ENCODE measurements at places on chromosomes 4 and X.

DNA sequence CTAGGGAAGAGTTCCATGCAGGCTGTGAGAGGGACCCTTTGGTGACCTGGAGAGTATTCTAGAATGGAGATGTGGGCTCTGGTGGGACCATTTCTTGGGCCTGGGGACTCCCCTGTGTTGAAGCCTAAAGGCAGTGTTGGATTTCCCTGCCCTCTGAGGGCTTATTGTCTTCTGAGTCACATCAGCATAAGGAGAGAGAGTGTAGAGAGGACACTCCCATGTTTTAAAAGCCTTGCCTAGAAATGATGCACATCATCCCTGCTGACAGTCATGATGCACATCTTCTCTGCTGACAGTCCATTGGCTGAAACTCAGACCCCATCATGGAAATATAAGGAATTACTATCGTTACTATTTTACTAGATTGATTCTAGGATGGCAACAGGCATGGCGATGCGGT, 51.9 kb downstream of the FAM114A1 start:
- DNase-seq = no peak

DNA sequence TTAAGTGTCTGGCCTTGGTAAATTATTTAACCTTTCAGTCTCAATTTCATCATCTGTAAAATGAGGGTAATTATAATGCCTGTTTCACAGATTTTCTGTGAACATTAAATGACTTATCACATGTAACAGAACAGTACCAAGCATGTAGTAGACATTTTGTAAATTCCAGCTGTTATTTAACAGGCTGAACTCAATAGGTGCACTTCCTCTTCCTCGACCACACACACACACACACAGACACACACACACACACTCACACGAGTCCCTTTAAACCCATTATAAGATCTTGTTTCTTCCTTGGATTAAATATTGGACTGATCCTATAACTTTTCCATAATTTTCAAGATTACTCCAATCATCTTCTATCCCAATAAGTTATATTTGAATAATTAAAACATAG, 53.4 kb upstream of the COL25A1 start:
- no peak for DNase-seq

GRCh38 chr4:7337196-7338058, 97.3 kb downstream of the PSAPL1 start:
- DNase-seq = no peak

DNA sequence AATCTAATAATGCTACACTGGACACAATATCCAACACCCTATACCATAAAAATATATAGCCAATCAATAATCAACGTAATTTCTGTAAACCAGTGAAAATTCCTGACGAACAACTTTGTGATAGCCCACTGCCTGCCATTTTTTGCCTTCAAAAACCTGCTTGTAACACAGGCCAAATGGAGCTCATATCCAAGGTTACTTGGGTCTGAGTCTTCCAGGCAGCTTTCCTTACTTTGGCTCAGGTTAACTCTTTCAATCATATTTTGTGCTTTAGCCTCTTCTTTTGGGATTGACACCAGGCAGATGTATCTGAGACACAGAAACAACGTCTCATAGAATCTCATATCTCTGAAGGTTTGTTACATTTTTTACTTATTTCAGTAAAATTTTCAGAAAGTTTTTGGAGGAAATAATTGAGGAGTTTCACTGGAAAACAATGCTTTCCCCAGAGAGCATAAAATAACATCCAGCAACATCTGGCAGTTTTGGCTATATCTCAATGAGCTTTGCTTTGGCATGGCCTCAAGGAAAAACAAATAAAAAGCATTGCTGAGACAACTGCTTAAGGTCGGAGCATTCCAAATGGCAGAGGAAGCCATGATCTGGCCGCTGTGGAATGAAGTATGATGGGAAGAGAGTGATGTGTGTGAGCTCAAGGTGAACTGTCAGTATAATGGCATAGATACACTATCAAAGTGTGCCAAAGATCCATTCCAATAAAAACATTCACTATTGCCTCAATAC, 162.9 kb upstream of the SPIN4 start:
- DNase-seq = no peak

- DNase-seq = no peak
These were observed 14.8 kb upstream of the PPARGC1A start for GRCh38 chr4:23904639-23905071.

- DNase-seq = no peak
These were observed 405.5 kb upstream of the NR3C2 start for GRCh38 chr4:148847544-148848255.

DNA sequence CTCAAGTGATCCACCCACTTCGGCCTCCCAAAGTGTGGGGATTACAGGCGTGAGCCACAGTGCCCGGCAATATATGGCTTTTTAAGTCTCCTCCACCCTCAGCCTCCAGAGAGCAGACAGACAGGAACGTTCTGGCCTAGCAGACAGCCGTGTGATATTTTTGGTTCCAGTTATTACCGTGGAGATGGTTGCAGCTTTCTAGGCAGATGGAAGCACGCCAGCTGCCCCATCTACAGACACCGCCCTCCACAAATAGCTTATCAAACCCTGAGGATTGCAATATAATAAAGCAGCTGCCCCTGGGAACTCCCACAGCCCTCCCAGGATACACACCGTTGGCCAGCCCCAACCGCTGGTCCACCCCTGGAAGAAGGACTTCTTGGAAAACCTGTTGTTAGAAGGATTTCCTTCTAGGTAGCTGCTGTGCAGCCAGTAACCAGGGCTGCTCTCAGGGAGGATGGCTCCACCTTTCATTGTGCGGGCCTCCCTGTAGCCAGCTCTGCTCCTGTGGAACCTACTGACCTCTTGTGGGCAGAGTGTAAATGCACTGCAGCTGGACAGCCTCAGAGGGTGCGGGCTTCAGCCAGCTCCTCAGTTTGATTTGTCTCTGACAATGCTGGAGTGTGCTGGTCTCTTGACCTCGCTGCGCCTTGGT, 44.0 kb downstream of the SLC25A5 start:
- no peak for DNase-seq

- DNase-seq = no peak
These were observed 30.3 kb downstream of the TLR10 start for GRCh38 chr4:38752372-38752940.

GRCh38 chr4:3385711-3386420, 55.9 kb upstream of the HGFAC start:
- no peak for DNase-seq

DNA sequence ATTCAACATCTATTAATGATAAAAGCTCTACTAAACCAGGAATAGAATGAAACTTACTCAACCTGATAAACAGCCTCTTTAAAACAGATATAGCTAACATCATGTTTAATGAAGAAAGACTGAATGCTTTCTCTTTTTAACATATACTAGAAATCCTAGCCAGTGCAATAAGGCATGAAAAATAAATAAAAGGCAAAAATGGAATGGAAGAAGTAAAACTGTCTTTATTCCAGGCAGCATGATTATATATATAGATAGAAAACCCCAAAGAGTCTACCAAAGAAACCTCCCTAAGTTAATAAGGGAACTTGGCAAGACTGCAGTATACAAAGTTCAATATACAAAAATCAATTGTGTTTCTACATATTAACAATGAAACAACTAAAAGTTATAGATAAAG, 25.5 kb downstream of the WDFY3 start:
- DNase-seq = no peak

DNA sequence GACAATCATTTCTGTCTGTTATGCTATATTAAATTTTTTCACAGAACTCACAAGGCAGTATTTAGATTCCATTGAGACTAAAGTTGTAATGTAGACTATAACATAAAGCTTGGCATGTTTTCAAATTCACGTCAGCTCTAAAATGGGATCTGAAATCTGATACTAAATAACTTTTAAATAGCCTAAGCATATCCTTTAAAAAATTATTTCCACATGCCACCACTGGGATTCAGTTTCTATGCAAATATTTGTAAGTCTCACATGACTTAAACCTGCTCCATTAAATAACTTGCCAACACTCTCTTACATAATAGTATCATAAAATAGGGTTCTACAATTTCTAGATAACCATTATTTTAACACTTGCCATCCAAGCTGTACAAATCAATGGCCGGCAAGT, 32.4 kb downstream of the KLHL8 start:
- DNase-seq = no peak

DNA sequence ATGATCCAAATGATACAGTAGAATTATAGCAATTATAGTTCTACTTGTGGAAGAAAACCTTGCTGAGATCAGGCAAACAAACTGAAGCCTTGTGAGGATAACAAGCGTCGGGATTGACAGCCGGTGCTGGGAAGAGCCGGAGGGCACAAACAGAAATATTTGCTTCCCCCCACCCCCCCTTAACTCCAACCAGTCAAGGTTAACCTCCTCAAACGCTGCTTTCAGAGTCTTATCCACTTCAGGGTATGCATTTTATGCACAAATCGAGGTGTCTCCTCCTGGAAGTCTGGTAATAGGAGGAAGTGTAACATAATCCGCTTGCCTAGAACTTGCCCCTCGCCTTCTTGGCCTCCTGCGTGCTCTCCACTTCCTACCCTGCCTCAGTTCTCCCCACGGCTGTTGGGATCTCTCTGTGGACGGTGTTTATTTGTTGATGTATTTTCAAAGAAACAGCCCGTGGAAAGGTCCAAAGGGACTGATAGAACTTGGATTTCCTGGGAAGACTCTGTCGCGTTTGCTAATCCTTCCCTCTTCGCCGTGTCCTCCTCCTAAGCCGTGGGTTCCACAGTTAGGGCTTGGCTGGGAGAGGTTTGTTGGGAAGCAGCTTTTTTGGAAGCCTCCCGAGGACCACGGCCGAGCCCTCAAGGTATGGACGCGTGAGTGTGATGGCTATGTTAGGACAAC, 4.1 kb upstream of the ARX start:
- DNase-seq = no peak

GRCh38 chr4:140952717-140953116, 180.6 kb downstream of the RNF150 start:
- no peak for DNase-seq

DNA sequence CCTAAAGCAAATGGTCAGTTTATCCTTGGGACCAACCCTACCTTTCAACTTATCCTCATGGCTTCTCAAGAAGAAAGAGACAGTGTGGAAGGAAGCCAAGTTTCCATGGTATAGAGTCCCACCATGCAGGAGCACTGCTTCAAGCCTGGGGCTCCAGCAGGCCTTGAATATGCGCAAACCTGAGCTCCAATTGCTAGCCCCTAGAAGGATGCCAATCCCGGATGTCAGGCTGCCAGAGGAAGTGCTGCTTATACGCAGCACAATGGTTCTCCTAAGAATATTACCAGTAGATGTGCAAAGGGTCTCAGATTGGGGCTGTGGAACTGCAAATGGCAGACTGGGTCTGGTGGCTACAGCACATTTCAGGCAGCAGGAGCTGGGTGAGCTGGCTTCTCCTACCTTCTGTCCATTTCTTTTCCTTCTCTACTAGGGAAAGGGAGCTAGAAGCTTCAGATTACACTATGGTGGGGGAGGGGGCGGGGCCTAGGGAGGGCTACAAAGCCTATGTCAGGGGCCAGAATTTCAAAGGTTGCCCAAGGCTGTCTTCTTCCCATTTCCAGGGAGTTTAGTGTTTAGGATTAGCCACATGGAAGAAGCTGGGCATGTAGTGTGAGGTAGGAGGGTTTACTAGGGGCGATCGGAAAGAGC, 40.7 kb upstream of the CITED1 start:
- no peak for DNase-seq

- no peak for DNase-seq
These were observed 7.8 kb upstream of the PIGA start for GRCh38 chrX:15343075-15343476.

GRCh38 chrX:72258174-72258573, 18.9 kb downstream of the RPS4X start:
- no peak for DNase-seq

- DNase-seq = no peak
These were observed 72.0 kb downstream of the CHST7 start for GRCh38 chrX:46645614-46646013.

DNA sequence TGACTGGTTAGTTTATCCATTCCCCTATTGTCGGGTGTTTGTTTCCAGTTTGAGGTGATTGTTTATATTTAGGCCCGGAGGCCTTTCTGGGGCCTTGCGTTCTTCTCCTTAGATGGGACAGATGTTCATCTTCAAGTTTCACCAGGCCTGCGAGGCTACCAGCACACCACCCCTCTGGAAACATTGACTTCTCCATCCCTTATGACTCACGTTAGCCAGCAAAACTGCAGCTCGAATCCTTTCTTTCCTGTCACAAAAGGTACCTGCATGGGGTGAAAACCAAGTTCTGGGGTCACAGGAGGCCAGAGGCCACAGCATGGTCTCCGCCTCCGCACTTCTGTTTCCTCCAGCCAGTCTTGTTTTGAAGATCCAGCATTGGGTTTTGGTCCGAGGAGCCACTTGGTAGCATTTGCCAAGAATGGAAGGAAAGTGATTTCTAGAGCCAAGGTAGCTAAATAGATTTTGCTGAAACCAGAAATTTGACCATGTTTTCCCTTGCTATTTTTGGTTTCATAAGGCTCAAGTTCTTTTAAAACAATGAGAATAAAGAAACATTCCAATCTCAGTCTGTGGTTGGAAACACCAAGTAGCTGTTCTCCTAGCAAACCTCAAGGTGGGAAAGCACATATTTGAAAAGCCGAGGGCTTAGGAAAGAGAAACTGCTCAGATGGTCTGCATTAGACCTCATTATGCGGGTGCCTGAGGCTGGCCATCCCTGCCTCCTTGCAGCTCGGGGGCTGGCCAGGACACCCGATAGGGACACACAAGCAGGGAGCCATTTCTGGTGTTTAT, 5.6 kb downstream of the NYX start:
- DNase-seq = no peak

GRCh38 chr4:101269682-101270081, 77.6 kb downstream of the PPP3CA start:
- no peak for DNase-seq

DNA sequence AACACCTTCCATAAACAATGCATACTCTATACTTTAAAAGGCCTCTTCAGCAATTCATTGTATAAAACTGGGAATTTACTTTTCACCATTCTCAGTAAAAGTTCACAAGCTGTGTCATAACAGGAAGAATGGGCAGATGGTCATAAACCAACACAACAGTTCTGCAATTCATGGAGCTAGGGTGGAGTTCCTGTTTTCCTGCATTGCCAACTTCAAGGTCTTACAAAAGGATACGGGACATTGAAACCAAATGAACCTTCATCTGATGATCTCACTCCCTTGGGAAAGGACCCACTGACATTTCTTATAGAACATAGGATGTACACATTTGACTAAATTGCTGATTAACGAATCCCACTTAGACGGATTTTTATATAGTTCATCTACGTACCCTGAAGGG, 4.1 kb downstream of the KDR start:
- no peak for DNase-seq

DNA sequence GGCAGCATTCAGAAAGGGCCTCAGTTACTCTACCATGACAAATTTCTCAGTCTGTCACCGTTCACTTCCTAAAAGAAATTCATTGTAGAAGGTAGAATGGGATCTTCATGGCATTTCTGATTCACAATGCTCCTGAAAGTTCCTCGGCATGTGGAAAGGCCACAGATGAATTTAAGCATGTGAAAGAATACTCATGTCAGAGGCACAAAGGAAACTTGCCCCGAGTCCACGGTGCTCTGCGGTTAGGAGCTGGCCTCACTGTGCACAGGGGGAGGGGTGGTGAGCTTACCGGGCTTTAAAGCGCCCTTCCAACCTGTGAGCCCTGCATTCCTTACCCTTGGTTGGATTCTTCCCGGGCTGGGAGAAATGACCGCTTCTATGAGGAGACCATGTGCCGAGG, 9.3 kb downstream of the TKTL1 start:
- DNase-seq = no peak

Measured in natural killer cell treated with Interleukin-12 subunit alpha and Interleukin-12 subunit beta and Interleukin-15 and Interleukin-18, amount 100 ng/mL, for 72 hours (primary cell).